ENCODE measurements at places on chromosomes 2 and 18.
A peak's percentile ranks its signal among the peaks of the same experiment; 100 is the strongest.

GRCh38 chr2:100285011-100285410, 37.3 kb downstream of the LONRF2 start:
- no peak for DNase-seq

GRCh38 chr2:61807036-61807757, 46.7 kb downstream of the FAM161A start:
- DNase-seq: no peak

- no peak for DNase-seq
These were observed 110.0 kb upstream of the FZD7 start for GRCh38 chr2:201923436-201924328.

- no peak for DNase-seq
These were observed 205.5 kb downstream of the ZNF521 start for GRCh38 chr18:25146512-25146910.

- no peak for DNase-seq
These were observed 330.6 kb upstream of the SKOR2 start for GRCh38 chr18:47582093-47582492.

GRCh38 chr2:88754585-88755320, 63.3 kb downstream of the RPIA start:
- no peak for DNase-seq

DNA sequence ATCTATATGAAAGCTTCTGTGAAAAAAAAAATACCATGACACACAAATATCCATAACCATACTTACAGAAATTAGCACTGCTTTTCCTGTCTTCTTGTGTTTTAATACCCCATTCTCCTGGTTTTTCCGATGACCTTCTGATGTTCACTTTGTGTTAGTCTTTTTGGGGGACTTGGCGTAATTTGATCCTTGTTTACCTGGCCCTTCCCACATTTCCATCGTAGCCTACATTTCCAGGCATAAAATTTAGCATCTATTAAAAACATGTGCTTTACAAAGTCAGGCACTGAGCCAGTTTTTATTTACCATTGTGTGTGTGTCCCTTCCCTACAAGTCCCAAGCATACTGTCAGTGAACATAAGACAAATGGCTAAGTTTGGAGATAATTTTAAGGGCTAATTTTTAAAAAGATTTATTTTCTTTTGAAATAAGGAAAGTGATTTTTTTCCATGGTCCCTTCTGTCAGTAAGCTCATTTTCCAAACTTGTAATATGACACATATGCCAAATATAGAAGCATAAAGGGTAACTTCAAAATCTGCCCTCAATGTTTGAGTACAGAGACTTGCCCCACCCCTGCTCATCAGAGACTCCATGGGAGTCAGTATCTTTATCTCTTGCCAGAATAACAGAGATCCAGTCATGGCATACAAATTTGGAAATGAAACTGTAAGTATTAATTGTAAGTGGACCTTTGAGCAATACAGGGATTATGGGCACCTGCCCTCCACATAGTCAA, 27.3 kb downstream of the SESTD1 start:
- DNase-seq: peak; percentile 17

- DNase-seq: peak; percentile 42
These were observed 1.5 kb downstream of the SLC39A10 start for GRCh38 chr2:195658541-195658890.

DNA sequence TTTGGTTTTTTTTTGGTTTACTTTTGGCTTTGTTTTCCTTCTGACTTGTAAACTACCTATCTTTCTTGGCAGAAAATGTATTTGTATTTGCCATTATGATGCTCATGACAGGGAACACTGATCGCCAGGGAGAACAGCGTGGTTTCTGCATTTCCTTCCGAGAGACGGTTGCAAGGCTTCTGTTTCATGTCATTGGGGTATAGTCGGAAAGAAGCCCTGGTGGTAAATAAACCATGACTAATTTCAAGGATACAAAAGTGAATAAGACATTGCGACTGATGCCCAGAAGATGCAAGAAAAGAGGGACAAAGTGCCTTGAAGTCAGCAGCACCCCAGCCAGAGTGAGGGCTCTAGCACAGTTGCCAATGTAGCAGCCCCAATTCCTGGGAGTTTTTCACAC, 4.2 kb upstream of the CAPN14 start:
- DNase-seq: no peak

GRCh38 chr2:12452185-12452584, 264.6 kb upstream of the TRIB2 start:
- no peak for DNase-seq

DNA sequence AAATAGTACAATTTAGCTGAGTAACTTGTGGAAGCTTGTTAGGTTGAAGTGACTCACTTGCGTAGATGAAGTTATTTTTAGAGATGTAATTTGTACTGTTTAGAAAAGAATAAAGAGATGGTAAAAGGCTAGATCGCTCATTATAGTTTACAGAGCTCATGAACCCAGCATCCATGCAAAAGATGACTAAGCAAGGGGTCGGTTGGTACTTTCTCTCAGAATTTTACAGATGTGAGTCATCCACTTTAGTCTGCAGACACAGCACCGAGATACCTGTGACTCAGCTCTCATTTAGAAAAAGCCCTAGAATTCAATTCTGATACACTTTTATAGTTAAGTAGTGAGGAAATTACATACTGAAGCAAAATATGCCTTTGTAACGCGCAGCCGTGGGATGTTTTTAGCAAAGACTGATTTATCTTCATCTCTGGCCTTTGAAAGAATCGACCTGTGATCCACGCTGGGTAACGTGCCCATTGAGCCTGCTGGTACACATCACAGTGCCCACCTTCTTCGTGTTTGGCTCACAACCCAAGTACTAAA, 116.5 kb upstream of the FOSL2 start:
- peak; percentile 5 for DNase-seq

DNA sequence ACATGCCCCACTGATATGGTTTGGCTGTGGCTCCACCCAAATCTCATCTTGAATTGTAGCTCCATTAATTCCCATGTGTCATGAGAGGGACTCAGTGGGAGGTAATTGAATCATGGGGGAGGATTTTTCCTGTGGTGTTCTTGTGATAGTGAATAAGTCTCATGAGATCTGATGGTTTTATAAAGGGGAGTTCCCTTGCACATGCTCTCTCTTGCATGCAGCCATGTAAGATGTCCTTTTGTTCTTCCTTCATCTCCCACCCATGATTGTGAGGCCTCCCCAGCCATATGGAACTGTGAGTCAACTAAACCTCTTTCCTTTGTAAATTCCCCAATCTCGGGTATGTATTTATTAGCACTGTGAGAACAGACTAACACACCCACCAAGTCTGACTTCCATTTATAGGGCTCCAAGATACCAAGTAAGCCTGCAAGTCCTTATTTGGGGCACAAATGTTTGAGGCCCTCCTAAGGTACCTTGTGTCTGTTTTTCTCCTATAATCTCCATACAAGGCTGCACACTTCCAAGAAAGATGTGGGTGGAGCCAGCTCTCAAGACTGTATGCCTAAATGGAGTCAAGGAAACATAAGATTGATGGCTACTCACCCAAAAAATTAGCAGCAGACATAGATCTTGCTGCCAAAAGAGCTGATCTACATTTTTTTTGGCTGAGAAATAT, 364.7 kb downstream of the TXNL1 start:
- no peak for DNase-seq

- no peak for DNase-seq
These were observed 179.6 kb downstream of the NCK2 start for GRCh38 chr2:105924271-105924670.

DNA sequence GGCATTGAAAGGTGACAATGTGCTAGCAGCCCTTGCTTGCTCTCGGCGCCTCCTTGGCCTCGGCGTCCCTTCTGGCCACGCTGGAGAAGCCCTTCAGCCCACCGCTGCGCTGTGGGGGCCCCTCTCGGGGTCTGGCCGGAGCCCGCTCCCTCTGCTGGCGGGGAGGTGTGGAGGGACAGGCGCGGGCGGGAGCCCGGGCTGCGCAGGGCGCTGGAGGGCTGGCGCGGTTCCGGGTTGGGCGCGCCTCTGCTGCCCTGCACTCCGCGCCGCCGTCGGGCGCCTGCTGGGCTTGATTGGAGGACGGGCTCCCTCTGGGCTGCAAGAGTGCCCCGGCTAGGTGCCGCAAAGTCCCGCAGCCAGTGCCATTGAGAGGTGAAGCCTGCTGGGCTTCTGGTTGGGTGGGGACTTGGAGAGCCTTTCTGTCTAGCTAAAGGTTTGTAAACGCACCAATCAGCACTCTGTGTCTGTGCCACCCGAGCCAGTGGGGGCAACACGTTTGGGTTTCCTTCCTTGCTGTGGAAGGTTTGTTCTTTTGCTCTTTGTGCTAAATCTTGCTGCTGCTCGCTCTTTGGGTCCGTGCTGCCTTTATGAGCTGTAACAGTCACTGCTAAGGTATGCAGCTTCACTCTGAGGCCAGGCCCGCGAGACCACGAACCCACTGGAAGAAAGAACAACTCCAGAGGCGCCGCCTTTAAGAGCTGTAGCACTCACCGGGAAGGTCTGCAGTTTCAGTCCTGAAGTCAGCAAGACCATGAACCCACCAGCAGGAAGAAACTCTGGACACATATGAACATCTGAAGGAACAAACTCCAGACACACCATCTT, 14.8 kb upstream of the IMP4 start:
- DNase-seq: no peak

GRCh38 chr2:21981127-21981526, 857.4 kb downstream of the TDRD15 start:
- DNase-seq: no peak

DNA sequence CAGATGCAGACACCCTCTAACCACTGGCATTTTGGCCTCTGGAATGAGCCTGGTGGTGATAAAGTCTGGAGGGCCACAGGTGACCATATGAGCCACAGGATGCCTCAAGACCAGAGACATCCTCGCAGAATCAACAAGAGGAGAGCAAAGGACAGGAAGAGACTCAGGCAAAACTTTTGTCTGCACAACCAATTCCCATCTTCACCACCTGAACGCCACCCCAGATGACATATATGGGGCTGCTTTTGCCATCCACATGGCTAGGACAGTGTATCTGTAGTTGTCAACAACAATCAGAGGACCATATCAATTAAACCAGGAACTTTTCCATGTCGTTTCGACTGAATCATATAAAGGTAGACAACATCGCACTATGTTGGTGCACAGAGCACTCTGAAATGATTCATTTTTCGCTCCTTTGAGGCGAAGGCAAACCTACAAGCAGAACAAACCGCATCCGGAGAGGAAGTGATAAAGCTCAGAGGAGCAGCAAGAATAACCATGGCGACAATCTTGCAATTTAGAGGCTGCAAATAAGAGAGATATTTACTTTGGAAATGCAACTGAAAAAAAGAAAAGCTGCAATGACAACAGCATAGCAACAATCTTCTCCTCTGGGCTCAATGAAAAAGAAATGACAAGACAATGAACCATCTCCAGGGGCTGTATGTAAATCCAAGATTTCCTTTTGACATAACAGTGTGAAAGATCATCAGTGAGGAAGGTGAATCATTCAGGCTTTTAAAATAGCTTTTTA, 204.5 kb downstream of the ARL4C start:
- DNase-seq: no peak

DNA sequence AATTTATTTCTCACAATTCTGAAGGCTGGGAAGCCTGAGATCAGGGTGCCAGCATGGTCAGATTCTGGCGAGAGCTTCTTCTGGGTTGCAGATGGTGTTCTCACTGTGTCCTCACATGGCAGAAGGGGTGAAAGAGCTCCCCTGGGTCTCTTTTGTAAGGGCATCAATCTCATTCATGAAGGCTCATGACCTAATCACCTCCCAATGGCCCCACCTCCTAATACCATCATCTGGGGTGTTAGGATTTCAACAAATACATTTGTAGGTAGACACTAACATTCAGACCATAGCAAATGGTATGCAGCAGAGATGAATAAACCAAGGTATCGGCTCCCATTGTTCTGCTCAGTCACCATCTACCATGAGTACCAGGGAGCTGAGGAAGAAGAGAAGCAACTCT, 32.7 kb downstream of the YPEL5 start:
- no peak for DNase-seq

- DNase-seq: no peak
These were observed 25.7 kb downstream of the SCN7A start for GRCh38 chr2:166468124-166469024.

DNA sequence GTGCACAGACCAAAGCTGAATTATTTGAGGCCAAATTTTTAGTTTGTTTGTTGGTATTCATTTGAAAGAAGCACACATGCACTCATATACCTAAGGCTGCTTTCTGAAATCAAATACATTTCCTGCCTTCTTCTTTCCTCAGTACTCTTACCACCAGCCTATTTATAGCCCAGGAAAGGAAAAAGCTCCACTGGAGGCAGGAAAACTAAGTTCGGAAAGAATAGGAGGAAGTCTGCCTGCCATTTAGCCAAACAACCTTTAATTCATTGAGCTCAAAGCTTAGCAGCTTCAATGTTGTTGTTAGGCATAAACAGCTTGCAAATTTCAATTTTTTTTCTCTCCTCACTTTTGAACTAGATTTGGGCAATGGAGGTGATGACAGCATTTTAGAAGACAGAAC, 40.4 kb upstream of the RASGRP3 start:
- DNase-seq: no peak

GRCh38 chr2:75564713-75565359, 4.1 kb upstream of the EVA1A start:
- DNase-seq: no peak

DNA sequence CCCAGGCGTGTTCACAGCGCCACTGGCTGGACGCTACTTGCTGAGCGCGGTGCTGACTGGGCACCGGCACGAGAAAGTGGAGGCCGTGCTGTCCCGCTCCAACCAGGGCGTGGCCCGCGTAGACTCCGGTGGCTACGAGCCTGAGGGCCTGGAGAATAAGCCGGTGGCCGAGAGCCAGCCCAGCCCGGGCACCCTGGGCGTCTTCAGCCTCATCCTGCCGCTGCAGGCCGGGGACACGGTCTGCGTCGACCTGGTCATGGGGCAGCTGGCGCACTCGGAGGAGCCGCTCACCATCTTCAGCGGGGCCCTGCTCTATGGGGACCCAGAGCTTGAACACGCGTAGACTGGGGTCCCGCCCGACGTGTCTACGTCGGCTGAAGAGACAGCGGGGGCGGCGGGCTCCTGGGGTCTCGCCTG, 891 bp upstream of the KHK start:
- DNase-seq: peak; percentile 37

GRCh38 chr2:169513094-169513493, 3.6 kb downstream of the KLHL41 start:
- no peak for DNase-seq

- DNase-seq: no peak
These were observed 51.1 kb downstream of the PLEKHM3 start for GRCh38 chr2:207974216-207974605.

- no peak for DNase-seq
These were observed 15.4 kb upstream of the MAL start for GRCh38 chr2:95010126-95010525.

DNA sequence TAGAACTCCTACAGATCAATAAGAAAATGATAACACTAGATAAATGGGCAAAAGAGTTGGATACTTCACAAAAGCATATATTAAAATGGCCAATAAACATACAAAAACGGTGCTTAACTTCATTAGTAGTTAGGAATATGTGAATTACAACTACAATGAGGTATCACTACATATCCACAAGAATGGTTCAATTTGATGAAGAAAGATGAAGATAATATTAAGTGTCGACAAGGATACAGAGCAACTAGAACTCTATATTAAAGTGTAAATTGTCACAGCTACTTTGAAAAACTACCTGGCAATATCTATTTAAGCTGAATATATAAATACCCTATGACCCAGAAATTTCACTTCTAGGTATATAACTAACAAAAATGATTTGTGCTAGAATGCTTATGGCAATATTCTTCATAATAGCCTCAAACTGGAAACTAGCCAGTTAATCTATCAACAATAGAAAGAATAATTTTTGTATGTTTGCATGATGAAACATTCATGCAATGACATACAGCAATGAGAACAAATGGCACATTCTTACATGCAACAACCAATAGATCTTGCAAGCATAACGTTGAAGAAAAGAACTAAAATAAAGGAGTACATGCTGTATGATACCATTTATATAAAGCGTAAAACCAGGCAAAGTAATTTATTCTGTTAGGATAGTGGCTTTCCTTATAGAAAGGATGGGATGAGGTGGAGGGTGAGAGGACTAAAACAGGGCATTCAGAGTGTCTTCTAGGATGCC, 290.2 kb upstream of the SESTD1 start:
- DNase-seq: no peak

All from NCI-H1105 treated with DMSO at 0.1 percent for 48 hours (cell line).